ENCODE measurements at places on chromosomes 16 and 17. TPM values are rescaled to one million over a fixed set of nuclear protein-coding genes. Genes with fewer than 3 reads are reported as not detected.

Gene KRT28
- total RNA-seq = not detected

Gene C17orf67
- total RNA-seq = 1.3 TPM

Gene CDK5R1
- 6.1 TPM for total RNA-seq

Gene LGALS3BP
- 83.8 TPM for total RNA-seq

Gene MEOX1
- not detected for total RNA-seq

Gene SLC13A2
- total RNA-seq = 0.10 TPM

Gene CTRL
- 1.9 TPM for total RNA-seq

Gene C1QTNF1
- total RNA-seq = 59.1 TPM

Gene TVP23A
- 0.20 TPM for total RNA-seq

Gene ELMO3
- total RNA-seq = 0.80 TPM

Gene LGALS9B
- not detected for total RNA-seq

Gene ATP2A3
- 4.6 TPM for total RNA-seq

Gene SLC47A2
- total RNA-seq = 0.07 TPM

Gene GDPD1
- 0.37 TPM for total RNA-seq

Gene OTOA
- total RNA-seq = 0.06 TPM

Gene RNF227
- 1.5 TPM for total RNA-seq

Gene HOXB7
- total RNA-seq = 30.9 TPM

Gene RNF112
- total RNA-seq = 0.14 TPM

Gene CSH2
- not detected for total RNA-seq

Gene HAGH
- total RNA-seq = 75.5 TPM

Gene PTX4
- total RNA-seq = 0.03 TPM

Gene HOXB5
- total RNA-seq = 2.1 TPM

Gene TNS4
- total RNA-seq = 188 TPM

Gene CRHR1
- 0.09 TPM for total RNA-seq

Gene HOXB13
- total RNA-seq = 2.1 TPM

Gene RNF43
- total RNA-seq = 0.45 TPM

Gene KRTAP4-6
- total RNA-seq = not detected

Gene MYLK3
- total RNA-seq = 0.03 TPM

Gene TBX4
- 0.15 TPM for total RNA-seq

Gene BANP
- 16.0 TPM for total RNA-seq

All from A549 treated with AZD2906 at 1 μM for 4 hours (cell line).